ENCODE measurements at places on chromosomes 2 and 18. TPM values are rescaled to one million over a fixed set of nuclear protein-coding genes. Genes with fewer than 3 reads are reported as not detected.

The CHRNG gene
- total RNA-seq: not detected

The INPP5D gene
- 0.83 TPM for total RNA-seq

The ABCG5 gene
- not detected for total RNA-seq

The CD207 gene
- not detected for total RNA-seq

The KIF1A gene
- total RNA-seq: not detected

The IL36A gene
- not detected for total RNA-seq

The COPS8 gene
- total RNA-seq: 78.1 TPM

The PRADC1 gene
- total RNA-seq: 10.3 TPM

The ANKRD36C gene
- 24.8 TPM for total RNA-seq

The ESPNL gene
- 0.35 TPM for total RNA-seq

The KYNU gene
- 1.3 TPM for total RNA-seq

The C1D gene
- total RNA-seq: 5.7 TPM

The MC5R gene
- total RNA-seq: not detected

The GPC1 gene
- total RNA-seq: 40.2 TPM

The CD8A gene
- total RNA-seq: not detected

The ATP8B1 gene
- total RNA-seq: 39.1 TPM

The CETN1 gene
- total RNA-seq: not detected

The KCNJ13 gene
- total RNA-seq: not detected

The MYOM1 gene
- total RNA-seq: 0.98 TPM

The XIRP2 gene
- total RNA-seq: under 0.01 TPM

The DNAH7 gene
- 0.53 TPM for total RNA-seq

The PSTPIP2 gene
- total RNA-seq: 2.1 TPM

The MSTN gene
- total RNA-seq: not detected

The CRYGD gene
- total RNA-seq: not detected

The ST6GAL2 gene
- 0.47 TPM for total RNA-seq

The MEP1B gene
- total RNA-seq: 0.12 TPM

The HNMT gene
- total RNA-seq: 16.8 TPM

The MAL gene
- total RNA-seq: not detected

The SFT2D3 gene
- 1.6 TPM for total RNA-seq

The GKN2 gene
- total RNA-seq: not detected

The ANKRD30BL gene
- total RNA-seq: not detected

The ERMN gene
- total RNA-seq: not detected

The SCG2 gene
- 36.4 TPM for total RNA-seq

The ACADL gene
- total RNA-seq: 0.83 TPM

The CDK15 gene
- total RNA-seq: 0.23 TPM

The TET3 gene
- 2.9 TPM for total RNA-seq

The SFTPB gene
- total RNA-seq: 0.30 TPM

The ATAD2B gene
- 7.5 TPM for total RNA-seq

The GAL3ST2 gene
- not detected for total RNA-seq

The ASXL3 gene
- 1.8 TPM for total RNA-seq

The COL4A3 gene
- 8.3 TPM for total RNA-seq

The PPP4R3B gene
- 32.9 TPM for total RNA-seq

The LYPD1 gene
- total RNA-seq: 256 TPM

The ANKRD36B gene
- 17.8 TPM for total RNA-seq

The PAX8 gene
- not detected for total RNA-seq

The CRYGB gene
- not detected for total RNA-seq

Measured in smooth muscle cell of the coronary artery (primary cell).